NCI-H2029 treated with DMSO at 0.1 percent for 48 hours (cell line): ENCODE measurements at places on chromosomes 16 and 17.

DNA sequence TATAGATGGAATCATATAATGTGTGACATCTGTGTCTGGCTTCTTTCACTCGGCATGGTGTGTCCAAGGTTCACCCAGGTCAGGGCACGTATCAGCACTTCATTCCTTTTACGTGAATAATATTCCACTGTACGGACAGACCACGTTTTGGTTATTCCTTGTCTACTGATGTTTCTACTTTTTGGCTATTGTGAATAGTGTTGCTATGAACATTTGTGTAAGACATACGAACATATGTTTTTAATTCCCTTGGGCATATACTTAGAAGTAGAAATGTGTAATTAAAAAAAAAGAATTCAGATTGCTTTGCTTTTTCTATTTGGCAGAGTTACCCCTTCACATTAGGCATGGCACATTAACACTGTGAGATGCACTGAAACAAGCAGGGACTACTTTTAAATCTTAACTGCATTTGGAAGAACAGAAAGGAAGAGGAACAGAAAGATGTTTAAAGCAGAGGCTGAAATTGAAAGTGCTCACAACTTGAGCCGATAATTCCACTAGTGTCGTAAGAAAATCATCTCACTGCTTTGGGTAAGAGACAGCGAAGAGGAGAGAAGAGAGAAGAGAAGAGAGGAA, 105.3 kb downstream of the VPS53 start:
- no peak for DNase-seq

DNA sequence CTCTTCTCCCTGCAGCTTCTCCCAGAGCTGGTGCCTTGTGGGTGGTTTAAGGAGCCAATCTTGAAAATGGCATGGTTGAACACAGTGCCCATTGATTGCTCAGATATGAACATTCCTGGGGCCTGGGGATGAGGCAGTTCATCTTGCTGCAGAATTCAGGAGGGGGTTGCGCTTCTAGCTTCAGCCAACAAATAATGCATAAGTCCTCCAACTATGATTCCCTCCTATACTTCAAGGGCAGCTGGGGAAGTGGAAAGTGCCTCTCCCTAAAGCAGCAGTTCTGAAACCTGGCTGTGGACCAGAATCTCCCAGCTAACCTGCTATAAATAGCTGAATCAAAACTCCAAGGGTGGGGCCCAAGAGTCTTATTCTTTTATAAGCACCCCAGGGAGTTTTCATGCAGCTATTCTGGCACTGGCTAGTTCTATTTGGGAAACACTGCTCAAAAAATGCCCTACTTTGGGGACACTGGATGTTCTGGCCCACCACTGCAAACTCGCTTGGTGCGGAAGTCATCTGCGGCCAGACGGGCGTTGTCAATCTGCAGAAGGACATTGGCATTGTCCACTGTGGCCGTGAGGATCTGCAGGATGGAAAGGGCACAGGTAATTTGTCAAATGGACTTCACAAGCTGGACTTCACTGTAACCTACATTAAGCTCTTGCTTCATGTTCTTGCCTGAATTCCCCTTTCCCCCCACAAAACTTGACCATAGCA, 130.3 kb downstream of the CCDC144A start:
- DNase-seq: no peak

DNA sequence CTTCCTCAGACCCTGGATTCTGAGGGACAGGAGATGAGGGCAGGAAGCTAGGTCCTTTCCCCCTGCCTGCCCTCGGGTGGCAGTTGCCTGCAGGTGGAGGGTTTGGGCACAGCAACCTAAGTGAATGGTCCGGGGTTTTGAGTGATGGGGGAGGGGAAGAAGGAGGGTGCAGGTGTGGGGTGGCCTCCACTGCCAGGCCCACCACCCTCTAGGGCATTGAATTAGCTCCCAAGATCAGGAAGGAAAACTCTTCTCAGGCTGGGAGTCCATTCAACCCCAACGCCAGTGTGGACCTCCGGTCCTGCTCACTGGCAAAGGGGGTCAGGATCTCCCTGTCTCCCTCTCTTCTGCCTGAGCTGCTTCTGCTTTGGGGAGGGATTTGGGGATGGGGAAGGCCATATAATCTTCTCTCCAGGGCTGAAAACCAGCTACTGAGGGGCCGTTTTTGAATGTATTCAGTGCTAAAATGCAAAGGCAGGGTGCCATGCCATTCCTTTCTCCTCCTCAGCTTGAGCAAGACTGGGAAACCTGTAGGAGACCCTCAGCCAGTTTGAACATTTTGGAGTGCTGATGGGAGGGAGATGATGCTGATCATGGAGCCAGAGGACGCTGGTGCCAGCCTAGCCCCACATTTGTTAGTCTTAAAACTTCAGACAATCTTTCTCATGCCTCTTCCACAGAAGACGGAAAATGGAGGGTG, 18.8 kb downstream of the GRB7 start:
- no peak for DNase-seq

DNA sequence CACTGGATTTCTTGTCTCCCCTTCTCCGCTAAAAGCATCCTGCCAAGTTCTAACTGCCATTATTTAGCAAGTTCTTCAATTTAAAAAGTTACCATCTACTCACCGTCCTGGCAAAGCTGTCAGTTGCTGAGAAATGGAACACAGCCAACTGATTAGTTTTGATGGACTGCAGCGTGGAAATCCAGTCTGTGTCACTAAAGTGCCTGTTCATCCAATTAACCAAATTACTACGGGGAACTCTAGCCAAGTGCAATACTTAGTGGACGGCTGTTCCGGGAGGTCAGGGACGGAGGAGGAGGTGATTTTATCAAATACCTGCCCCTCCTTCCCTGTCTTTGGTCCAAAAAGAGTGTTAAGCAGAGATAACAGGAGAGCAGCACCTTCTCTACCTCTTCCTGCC, 260.7 kb downstream of the MAF start:
- DNase-seq: no peak

GRCh38 chr17:39062846-39063680, 88.4 kb downstream of the PLXDC1 start:
- no peak for DNase-seq

DNA sequence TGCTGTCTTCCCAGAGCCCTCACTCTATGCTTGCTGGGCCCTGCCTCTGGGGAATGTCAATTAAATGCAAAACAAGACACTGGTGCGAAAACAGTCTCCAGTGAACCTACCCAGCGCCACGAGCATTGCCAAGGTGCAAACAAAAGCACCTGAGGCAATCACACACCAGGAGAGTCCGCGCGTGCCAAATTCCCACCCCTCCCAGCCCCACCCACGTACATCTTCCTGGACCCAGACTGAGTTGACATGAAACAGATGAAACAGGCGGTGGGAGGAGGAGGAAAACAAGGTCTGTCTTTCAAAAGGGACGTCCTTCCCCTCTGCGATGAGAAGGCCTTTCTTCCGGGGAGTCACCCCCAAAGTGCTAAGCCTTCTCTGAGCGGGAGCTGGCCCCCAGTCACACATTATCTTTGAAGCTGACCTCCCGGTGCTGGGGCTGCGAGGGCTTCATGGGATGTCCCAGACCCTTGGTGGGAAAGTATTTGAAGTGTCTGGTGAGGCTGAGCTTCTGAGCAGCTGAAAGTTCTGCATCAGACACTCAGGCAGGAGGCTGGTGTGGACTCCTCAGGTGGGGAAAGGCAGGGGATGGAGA, 200.4 kb downstream of the AXIN2 start:
- no peak for DNase-seq

DNA sequence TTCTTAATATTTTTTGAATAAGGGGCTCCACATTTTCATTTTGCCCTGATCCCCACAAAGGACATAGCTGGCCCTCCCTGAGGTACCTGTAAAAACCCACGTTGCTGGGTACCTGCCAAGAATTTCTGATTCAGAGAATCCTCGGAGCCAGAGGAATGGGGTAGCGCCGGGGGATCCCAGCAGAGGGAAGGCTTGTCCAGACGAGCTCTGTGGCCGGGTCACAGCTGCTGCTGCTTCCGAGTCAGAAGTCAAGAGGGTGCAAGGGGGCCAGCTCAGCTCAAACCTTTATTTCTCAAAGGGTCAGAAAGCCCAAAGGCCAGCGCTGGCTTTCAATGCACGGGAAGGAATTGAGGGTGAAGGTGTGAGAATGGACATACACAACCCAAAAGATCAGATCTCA, 68.9 kb upstream of the SDK2 start:
- DNase-seq: no peak

GRCh38 chr17:44970136-44970741, 2.1 kb upstream of the C1QL1 start:
- DNase-seq: no peak

DNA sequence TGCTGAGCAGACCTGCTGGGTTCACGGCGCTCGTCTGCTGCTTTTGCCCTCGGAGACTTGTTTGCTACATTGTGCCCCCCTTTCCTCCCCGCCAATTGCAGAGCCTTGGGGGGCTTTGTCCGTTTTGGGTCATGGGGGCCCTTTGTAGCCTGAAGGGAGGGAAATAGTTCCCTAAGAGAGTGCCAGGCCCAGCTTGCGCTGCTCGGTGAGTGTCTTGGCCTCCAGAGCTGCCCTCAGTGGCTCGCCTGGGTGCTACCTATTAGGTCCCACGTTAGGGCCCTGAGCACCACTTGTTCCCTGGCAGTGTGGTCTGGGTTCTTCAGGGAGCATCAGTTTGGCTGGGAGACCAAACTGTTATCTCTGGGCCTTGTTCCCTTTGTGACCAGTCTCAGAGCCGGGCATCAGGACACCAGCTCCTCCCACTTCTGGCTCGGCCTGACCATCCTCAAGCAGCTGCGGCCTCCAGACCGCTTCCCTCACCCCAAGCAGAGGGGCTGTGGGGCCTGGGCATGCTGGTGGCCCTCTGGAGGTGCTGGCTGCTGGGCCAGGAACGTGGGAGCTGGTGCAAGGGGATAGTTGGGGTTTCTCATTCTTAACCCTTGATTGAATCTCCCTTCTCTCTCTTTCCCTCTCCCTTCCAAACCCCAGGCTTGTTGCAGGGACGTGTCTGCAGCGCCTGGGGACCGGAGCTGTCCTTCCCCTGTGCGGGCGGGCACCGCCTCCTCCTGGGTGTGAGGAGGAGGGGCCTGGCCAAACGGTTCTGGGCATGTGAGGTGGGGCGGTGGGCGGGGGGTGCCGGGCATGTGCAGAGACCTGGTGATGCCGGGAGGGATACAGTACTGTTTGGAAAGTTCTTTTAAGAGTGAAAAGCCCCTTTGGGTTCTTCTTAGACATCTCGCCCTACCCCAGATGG, 16.0 kb upstream of the ITGB4 start:
- no peak for DNase-seq

DNA sequence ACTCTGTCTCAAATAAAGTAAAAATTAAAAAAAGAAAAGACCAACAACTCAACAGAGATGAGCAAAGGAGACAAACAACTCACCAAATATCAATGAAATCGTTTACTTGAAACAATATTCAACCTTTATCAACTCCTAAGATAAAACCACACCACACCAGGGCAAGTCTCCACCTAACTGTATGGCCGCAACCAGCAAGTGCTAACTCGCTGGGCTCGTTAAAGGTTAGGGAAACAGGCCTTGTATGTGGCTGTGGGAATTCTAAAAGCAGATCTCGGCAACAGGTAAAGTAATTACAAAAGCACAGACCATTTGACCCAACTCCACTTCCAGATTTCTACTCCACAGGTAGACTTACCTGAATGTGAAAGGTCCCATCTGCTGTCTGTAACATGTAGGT, 9.3 kb downstream of the ZCCHC14 start:
- no peak for DNase-seq

- no peak for DNase-seq
Observed at GRCh38 chr16:26721290-26721689, 345.4 kb upstream of the C16orf82 start.

DNA sequence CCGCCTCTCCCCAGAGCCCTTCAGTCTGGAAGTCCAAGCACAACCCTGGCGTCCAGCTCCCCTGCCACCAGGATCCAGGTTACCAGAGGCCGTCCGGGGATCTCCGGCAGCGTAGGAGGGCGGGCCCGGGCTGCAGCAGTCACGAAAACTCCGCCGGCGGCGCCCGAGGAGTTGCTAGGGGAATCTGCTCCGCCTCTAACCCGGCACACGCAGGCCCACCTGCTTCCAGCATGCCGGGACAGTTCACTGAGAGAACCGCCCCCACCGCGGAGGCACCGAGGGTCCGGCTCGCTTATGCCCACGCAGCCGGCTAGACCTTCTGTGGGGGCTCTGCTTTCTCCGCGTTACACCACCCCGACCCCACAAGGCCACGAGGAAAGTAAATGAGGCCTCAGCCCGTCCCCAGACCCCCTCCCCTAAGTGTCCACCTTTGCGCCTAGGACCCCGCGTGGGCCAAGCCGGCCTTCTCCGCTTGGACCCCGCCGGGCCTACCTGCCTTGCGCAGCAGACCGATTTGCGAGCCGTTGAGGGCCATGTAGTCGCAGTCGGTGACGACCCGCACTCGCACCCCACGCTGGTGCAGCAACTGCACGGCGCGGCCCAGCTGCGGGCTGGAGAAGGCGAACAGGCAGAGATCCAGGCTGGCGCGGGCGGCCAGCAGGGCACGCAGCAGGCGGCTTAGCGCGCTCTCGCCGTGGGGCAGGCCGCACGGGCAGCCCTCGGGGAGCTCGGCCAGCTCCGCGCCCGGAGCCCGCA, 587 bp downstream of the PLD6 start:
- no peak for DNase-seq

DNA sequence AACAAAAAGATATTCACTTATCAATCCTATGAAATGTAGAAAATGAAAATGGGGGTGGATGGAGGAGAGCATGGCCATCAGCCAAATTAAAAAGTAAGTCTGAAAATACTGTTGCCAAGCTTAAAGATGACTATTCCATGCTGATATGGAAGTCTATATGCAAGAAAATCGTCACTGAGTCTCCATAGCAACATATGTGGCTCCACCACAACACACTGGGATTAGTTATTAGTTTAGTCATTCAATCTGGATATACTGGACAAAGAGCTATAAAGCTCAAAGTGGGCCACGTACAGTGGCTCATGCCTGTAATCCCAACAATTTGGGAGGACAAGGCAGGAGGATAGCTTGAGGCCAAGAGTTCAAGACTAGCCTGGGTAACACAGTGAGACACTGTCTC, 24.7 kb upstream of the PSMD7 start:
- DNase-seq: no peak

GRCh38 chr16:2777903-2778629, 986 bp upstream of the ELOB start:
- no peak for DNase-seq

DNA sequence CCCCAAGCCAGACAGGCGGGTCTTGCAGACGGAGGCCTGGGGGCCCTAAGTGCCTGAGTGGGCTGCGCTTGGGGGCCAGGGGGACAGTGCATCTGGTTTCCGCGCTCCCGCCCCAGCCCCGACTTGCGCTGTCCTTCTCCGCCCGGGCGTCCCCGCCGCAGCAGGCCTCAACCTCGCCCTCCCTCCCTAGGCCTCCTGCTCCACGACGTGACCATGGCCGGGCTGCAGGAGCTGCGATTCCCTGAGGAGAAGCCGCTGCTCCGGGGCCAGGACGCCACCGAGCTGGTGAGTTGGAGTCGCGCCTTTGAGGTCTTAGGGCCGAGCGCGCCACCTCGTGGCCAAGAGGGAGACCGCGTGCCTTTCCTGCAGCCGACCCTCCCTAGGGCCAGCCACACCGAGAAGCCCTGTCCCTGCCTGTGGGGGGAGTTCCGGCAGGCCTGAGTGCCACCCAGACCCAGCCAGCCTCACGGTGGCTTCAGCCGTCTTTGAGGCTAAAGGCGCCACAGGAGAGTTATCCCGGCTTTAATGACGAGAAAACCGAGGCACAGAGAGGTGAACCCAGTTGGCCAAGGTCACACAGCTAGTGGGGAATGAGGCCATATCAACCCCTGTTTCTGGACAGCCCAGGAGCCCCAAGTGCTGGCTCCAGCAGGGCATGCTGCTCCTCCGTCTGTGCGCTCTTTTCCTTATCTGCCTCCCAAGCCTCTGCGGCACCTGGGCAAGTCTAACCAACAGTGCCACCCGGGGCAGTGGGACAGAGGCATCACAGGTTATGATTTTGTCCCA, 12.2 kb upstream of the NDRG4 start:
- peak; percentile 14 for DNase-seq

GRCh38 chr16:81204798-81205680, 33.5 kb upstream of the BCO1 start:
- no peak for DNase-seq
